Activated CD4-positive, alpha-beta T cell treated with anti-CD3 and anti-CD28 coated beads, Interleukin-10, Interleukin-2, amounts not matched to agents 100 ng/mL and 50 ng/mL, durations not matched to agents 16 hours and 8 hours (primary cell): ENCODE measurements at places on chromosomes 6 and 20.

GRCh38 chr6:43241446-43241845 lies 1.8 kb upstream of the TTBK1 start:
- DNase-seq, result no peak

DNA sequence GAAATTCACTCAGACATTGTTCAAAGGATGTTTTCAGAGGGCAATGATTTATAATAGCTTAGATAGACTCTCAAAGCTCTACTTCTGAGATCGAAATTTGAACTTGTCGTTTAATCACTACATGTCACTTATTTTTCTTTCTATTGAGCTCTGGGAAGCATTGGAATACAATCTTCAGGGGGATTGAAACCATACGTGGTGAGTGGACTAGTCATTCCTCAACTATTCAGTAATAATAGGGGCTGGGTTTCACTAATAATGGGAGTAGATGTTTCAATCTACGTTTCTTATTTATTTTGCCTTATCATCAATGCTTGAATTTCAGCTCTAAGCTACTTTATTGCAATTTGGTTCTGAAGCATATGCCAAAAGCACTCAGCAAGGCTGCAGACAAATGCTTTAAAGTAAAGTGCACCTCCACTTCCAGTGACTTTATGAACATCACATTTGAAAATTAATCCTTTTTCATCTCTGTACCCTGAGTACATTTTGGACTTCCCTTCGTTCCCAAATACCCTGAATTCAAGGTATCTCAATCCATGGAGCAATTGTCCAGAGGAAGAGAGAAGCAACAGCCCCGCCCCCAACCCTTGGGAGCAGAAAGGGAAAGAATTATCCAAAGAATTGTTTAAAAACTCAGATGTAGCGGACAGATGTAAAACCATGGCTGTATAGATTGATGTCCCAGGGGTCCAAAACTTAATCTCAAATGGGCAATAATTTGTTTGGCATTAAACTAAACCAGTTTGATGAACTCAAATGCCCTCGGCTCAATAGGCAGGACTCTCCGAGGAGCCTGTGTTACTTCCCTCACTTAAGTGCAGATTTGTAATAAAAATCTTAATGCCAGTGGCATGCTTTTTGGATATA lies 68.1 kb downstream of the HFE start:
- DNase-seq, result peak; percentile 18

DNA sequence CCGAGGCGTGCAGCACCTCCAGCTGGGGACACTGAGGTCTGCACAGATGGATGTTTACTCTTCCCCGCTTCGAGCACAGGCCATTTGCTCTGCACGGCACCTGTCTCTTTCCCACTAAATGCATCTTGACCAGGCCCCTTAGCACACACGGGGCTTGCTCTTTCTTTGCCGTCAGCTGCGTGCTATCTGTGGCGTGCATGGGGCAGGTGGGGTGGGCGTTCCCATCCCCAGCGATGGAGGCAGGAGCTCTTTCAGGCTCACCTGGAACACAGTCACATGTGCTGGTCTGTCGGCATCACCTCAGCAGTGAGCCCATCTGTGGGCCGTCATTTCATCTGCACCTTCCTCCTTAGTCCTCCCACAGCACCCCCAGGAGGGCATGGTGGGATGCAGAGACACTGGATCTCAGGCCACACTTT lies 35.1 kb downstream of the RBM38 start:
- no peak for DNase-seq

- DNase-seq, result peak; percentile 1
Observed at GRCh38 chr6:123380257-123380656, 256.5 kb downstream of the TRDN start.

DNA sequence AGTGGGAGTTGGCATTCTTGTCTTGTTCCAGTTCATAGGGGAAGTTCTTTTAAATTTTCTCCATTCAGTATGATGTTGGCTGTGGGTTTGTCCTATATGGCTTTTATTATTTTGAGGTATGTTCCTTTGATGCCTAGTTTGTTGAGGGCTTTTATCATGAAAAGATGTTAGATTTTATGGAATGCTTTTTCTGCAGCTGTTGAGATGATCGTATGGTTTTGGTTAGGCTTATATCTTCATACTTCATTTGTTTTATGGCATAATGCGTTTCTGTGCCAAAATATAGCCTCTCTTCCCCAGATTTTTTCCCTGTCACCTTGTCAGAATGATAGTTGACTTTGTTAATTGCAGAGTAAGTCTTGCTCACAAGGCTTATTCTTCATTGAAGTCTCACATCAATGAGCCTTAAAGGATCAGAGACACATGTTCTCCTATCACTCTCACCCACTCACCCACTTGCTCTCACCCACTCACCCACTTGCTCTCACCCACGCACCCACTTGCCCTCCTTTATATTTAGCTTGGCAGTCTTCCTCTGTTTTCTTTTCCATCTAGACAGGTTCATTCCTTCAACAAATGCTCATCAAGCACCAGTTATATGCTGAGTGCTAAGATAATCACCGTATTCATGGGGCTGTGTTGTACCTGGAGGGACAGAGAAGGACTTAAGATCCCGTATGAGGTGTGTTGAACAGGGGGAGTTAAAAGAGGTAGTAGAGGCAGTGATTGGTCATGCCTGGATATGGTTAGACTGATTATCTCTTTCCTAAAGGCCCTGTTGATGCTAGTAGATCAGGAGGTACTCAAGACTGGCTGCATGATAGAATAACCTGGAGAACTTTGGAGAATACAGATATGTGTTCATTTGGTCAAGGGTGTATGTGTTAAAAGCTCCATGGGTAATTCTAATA lies 19.3 kb downstream of the UST start:
- no peak for DNase-seq

GRCh38 chr6:18741741-18742140 lies 354.6 kb downstream of the RNF144B start:
- no peak for DNase-seq

GRCh38 chr6:4805553-4806336 lies 29.5 kb downstream of the CDYL start:
- peak; percentile 22 for DNase-seq

GRCh38 chr6:155709262-155709661 lies 253.6 kb upstream of the NOX3 start:
- DNase-seq, result no peak

GRCh38 chr6:81475646-81476045 lies 276.8 kb downstream of the TENT5A start:
- no peak for DNase-seq

- no peak for DNase-seq
Observed at GRCh38 chr6:79657238-79657637, 26.1 kb downstream of the SH3BGRL2 start.

- peak; percentile 18 for DNase-seq
Observed at GRCh38 chr20:53128004-53128403, 155.8 kb downstream of the TSHZ2 start.

DNA sequence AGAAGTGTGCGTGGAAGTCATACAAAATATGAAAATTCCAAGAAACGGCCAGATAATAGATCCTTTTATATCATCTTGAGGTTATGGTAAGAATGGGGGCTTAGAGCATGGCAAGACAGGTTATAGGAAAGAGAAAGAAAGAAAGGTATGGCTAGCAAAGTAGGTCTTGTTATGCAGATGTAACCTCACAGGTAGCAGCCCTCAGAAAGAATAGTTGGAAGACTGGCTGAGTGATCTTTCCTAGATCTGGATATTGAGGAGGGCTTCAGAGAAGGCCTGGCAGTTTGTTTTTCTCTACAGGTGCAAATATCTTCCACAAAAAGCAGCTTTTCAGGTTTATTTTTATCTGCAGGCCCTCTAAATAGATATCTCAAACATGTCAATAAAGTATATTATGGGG lies 679.5 kb downstream of the KHDRBS2 start:
- DNase-seq, result no peak

DNA sequence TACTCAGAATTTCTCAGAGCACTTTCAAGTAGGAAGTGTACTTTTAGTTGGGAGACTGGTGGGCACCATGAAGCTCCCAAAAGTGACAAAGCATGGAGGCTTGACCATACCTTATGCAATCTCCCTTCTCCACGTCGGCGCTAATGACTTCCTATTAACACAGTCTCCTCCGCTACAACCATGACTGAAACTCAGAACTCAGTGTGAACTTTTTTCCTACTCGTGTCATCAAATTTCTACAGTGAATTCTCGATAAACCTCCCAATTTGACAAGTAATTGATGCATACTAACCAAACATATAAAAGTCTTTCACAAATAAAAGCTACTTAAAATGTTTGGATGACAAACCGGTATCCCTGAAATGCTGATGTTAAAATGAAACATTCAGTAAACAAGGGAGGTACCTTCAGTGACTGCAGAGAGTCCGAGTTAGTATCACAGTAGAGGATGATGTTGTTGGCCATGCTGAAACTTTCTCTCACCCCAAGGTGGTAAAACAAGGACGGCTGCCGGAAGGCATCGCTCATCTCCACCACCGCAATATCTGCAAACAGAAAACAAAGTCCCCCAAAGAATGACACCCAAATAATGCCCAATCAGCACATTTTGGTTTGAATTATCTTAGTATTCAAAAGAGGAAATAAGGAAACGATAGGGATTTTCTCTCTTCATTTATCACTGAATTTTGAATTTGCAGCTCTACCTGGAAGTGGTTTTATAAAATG lies 72.1 kb downstream of the MAP3K5 start:
- DNase-seq, result peak; percentile 45

DNA sequence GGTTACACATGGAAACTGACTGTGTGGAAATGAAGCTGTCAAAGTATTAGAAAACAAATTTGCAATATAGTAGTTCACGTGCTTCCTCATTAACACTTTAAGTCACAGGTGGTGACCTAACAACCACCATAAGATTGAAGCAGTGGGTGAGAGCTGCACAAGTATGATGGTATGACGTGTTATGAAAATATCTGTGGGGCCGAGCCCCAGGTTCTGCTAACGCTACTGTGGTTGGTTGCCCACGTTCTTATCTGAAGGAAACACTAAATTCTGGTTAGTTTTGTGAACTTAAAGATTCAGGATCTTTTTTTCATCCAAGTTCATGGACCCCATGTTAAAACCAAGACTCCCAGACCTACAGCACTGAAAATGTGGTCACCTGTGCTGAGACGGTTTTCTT lies 243.0 kb upstream of the RIN2 start:
- DNase-seq, result no peak

GRCh38 chr6:11403035-11403601 lies 134.4 kb upstream of the TMEM170B start:
- DNase-seq, result no peak

DNA sequence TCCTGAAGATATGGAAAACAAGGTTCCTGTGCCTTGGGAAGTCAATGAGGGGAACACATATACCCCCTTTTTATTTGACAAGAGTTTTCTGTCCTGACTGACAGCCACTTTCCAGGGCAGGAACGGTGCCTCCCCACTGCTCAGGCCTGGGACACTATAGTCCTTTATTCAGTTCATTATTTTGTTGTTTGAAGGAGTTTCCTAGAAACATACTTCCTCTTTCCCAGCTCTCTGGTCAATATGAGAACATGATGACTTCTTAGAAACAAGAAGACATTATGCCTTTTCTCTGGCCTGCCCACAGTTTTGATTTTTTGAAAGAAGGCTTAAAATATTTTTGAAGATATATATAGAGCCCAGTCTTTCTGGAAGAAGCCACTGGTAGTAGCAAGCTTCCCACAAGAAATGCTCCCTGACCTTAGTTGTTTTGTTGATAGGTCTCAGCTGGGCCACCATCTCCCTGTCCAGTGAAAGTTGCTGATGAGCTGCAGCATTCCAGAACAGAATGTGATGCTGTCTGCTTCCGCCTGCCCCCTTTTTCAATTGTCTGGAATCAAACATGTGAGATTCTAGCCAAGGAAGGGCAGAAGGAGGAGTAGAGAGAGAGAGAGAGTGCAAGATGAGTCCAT lies 350.0 kb upstream of the PRND start:
- no peak for DNase-seq

- DNase-seq, result no peak
Observed at GRCh38 chr6:128719786-128720185, 163.2 kb upstream of the LAMA2 start.

DNA sequence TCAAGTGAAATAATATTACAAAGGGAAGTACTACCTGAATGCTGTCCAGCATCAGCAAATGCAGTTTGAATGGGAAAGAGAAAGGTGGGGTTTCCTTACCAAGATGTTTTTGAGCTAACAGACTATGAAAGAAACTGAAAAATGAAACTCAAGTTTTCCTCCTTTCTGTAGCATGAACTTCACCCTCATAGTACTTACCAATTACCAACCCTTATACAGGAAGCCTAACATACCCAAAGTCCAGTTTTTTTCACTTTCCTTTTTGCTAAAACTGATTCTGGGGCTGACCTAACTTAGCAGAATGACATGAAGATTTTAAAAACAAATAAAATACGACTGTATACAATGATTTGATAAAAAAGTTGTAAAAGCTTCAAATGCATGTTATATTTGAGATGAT lies 5.2 kb downstream of the ZNFX1 start:
- peak; percentile 40 for DNase-seq

- DNase-seq, result peak; percentile 53
Observed at GRCh38 chr6:17584241-17584803, 15.8 kb upstream of the FAM8A1 start.

GRCh38 chr20:56925082-56925830 lies 296.1 kb downstream of the TFAP2C start:
- no peak for DNase-seq

GRCh38 chr6:169527306-169527705 lies 174.5 kb downstream of the WDR27 start:
- no peak for DNase-seq

- no peak for DNase-seq
Observed at GRCh38 chr6:6975459-6976111, 132.2 kb upstream of the RREB1 start.

DNA sequence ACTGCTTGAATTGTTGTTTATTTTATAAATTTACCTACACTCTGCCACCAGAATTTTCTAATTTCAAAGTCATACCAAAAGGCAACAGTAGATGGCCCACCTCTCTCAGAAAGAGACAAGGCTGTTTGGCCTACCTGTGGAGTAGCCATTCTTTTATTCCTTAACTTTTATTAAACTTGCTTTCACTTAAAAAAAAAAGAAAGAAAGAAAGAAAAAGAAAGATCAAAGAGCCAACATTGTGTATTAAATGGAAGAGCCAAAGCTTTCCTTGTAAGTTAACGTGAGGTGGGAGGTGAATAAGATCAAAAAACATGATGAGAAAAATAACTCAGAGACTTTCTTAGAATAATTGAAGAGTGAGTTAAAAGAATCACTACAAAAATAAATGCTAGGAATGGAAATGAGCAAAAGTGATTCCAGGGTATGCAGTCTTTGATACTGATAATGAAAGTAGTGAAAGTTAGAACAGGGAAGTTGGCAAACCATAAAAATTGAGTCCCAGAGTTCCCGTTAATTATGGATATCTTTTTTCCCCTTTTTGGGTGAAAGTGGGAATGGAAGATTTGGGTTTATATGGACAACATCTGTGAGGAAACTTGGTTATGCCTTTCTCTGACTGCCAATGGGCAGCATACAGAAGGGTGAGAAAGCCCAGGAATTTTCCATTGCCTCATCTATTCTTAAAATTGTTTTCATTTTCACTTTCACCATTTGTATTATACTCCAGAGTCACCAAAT lies 35.9 kb upstream of the MYB start:
- DNase-seq, result peak; percentile 65

DNA sequence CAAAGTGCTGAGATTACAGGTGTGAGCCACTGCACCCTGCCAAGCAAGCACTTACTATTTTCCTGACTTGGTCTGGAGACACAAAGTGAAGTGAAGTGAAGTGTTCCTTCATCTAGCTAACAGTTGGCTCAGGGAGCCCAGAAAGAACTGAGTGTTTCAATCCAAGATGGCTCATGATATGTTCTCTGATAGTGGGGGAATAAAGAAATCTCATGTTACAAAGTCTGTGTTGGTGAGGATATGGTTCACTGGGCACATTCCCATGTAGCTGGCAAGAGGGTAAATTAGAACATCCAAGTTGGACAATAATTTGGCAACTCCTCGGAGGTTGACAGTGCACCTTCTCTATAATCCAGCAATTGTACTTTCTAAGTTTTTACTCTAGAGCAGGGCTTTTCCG lies 5.0 kb upstream of the ITPR3 start:
- DNase-seq, result no peak
